ENCODE measurements at places on chromosomes 12 and 14.

DNA sequence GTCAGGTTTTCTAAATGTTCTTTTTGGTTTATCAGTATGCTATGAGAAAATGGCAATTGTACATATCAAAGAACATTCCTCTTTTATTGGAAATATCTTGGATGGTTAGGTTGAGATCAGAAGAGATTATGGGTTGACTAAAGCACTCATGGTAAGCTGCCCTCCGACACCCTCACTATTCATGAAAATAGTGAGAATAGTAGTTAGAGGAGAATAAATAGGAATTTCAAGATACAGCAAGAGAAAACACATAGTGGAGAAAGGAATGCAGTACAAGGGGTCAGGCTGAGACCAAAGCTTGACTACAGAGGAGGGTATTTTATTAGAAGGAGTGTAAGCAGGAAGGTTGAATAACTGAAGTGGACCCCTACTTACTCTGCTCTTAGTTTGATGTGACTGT is 112.5 kb downstream of the PTPRQ start:
- DNase-seq = no peak

DNA sequence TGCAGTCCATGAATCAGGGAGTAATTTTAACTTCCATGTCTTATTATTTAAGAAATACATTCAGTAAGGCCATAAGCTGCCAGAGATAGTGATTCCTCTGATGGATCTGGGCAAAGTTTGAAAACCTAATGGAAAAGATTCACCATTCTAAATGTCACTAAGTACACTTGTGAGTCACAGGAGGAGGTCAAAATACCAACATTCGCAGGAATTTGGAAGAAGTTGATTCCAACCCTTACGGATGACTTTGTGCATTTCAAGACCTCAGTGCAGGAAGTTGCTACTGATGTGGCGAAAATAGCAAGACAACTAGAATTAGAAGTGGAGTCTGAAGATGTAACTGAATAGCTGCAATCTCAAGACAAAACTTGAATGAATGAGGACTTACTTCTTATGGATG is 69.8 kb downstream of the OSBPL8 start:
- no peak for DNase-seq

DNA sequence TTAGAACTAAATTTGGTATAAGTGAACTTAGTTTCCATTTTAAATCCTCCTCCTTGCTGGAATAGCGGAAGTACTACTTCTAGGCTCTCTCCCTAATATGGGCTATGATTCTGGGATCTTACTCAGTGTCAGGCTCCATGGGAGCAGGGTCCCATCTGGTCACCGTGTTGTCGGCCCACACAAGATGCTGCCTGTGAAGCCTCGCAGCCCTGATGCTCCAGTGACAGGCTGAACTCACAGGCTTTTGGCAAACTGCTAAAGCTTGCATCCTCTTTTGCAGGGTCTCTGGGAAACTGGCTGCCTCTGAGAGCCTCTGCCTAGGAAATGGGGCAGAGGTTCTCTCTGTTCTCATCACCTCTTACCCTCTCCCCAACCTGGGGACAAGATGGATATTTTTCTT is 88.4 kb downstream of the RPAP3 start:
- DNase-seq = no peak

GRCh38 chr12:128033473-128033872 is 233.5 kb upstream of the TMEM132C start:
- DNase-seq = no peak

Data from activated gamma-delta T cell treated with anti-CD3 and anti-CD28 coated beads, Interleukin-2, amount 50 U/mL, for 16 hours (primary cell).